ENCODE measurements at places on chromosomes 16 and 17.
A peak's percentile ranks its signal among the peaks of the same experiment; 100 is the strongest.

- DNase-seq: peak; percentile 50
Observed at GRCh38 chr17:57407287-57408070, 151.2 kb downstream of the MSI2 start.

GRCh38 chr17:77742579-77742978, 215.9 kb upstream of the TNRC6C start:
- DNase-seq: no peak

- no peak for DNase-seq
Observed at GRCh38 chr16:54346041-54346440, 59.5 kb upstream of the IRX3 start.

GRCh38 chr16:80079072-80079471, 461.7 kb upstream of the DYNLRB2 start:
- no peak for DNase-seq

GRCh38 chr16:22721511-22722100, 92.4 kb upstream of the HS3ST2 start:
- no peak for DNase-seq

- DNase-seq: peak; percentile 71
Observed at GRCh38 chr16:57092786-57093411, 516 bp downstream of the CPNE2 start.

- DNase-seq: no peak
Observed at GRCh38 chr17:71725811-71726210, 395.0 kb upstream of the SOX9 start.

DNA sequence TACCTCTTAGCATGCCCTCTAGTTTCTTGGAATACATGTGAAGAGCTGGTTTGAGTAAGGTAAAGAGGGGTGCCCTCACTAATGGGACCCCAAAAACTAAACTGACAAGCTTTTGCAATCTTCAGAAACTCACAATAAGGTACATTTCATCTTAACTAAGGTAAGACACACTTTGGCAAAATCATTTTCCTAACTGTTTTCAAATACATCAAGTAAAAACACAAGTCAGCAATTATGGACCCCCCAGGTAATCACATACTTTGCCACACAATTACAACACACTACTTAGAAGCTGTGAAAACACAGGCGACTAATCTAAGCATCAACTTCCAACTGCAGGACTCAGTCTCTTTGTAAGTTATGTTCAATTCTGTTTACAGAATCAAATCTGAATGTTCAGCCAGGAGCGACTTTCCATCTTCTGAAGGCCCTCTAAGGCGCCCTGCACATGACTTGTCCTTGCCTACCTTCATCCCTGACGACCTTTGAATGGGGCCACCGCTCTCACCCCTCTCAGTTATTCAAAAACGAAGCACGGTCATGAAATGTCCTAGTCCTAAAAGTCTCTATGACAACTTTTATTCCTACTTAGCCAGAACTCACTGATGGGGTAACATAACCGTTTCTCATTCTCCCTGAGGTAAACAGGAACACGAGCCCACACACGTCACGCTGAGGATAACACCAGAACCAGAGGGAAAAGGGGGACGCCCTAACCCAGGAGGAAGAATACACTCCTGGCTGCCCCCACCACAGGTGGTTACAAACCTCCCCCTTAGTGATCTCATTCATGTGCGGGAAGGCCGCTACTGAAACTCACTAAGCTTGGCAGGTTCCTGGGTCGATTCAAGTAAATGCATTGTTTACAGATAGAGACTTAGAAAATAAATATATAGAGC, 5.5 kb downstream of the CREBBP start:
- no peak for DNase-seq

DNA sequence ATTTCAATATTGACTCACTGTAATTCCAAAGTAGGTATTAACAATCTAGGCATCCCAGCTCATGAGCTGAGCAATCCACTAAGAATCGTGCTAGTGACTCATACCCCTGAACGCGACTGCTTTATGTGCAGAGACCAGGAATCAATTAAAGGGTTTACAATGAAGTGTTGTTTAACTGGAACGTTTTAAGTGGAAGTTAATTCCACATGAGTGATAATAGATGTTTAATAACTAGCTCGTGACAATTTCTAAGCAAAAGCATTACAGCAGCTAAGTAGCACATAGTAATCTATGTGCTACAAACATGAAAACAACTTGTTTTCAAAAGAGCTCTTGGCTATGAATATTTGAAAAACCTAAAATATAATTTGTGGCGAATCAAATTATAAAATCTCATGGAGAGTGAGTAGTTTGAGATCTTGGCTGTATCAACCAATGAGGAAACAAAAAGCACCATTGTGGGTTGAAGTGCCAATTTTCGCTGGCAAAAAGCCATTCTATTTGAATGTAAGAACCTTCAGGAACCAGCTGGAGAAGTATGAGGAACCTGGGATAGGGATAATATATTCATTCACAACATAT, 9.4 kb downstream of the GJC1 start:
- no peak for DNase-seq

GRCh38 chr16:29898804-29899515, 390 bp downstream of the SEZ6L2 start:
- DNase-seq: peak; percentile 88

- no peak for DNase-seq
Observed at GRCh38 chr16:1432388-1433262, 1.7 kb downstream of the PERCC1 start.

- no peak for DNase-seq
Observed at GRCh38 chr17:67253384-67253783, 8.4 kb upstream of the HELZ start.

DNA sequence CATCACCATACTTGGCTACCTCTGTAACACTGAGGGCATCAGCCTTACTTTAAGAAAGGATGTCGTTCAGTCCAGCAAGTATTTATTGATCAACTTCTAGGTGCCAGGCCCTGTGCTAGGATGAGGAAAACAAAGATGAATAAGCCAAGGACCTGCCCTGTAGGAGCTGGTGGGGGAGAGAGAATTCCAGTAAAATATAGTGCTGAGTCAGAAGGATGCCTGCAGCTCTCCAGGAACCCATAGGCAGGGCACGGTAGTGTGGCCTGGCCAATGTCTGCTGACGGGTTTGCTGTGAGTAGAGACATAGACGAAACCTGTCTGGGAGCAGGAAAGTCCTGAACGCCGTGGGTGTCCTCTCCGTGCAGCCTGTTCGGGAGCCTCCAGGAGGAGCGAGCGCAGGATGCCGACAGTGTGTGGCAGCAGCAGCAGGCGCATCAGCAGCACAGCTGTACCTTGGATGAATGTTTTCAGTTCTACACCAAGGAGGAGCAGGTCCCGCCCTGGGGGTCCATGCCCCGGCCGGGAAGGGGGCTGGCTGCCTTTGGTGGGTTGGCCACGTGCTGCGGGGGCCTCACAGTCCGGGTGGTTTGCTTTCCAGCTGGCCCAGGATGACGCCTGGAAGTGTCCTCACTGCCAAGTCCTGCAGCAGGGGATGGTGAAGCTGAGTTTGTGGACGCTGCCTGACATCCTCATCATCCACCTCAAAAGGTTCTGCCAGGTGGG, 55.6 kb downstream of the USP43 start:
- DNase-seq: no peak

GRCh38 chr17:21286066-21286770, 1.7 kb downstream of the MAP2K3 start:
- DNase-seq: peak; percentile 88

DNA sequence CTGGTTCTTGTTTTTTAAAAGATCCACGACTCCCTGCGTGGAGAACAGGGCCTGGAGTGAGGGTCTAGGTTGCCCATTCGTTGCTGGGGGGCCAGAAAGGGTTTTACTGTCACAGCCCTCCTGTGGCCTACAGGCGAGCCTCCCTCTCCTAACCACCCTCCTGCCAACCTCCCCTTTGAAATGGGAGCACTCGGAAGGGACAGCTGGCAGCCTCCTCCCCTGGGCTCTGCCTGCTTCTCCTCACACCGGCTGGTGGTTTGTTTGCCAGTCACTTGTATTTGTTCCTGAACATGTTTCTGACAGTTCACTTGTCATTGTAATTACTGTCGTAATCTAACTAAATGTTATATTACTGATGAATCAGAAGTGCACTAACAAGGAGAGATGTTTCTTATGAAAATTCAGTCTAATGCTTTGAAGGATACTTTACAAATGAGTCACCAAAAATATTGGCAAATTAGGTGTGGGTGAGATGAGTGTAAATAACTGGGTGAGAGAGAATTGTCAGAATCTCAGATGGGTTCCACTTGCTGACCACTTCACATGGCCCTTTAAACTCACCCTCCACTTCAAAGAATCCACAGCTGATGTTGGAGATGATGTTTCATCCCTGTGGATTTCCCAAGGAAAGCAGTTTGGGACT, 2.7 kb upstream of the SPPL2C start:
- no peak for DNase-seq

- DNase-seq: no peak
Observed at GRCh38 chr16:1351215-1351581, 480 bp downstream of the TSR3 start.

- no peak for DNase-seq
Observed at GRCh38 chr16:19524356-19524615, 544 bp downstream of the CCP110 start.

- DNase-seq: no peak
Observed at GRCh38 chr16:23225634-23226033, 43.1 kb downstream of the SCNN1G start.

DNA sequence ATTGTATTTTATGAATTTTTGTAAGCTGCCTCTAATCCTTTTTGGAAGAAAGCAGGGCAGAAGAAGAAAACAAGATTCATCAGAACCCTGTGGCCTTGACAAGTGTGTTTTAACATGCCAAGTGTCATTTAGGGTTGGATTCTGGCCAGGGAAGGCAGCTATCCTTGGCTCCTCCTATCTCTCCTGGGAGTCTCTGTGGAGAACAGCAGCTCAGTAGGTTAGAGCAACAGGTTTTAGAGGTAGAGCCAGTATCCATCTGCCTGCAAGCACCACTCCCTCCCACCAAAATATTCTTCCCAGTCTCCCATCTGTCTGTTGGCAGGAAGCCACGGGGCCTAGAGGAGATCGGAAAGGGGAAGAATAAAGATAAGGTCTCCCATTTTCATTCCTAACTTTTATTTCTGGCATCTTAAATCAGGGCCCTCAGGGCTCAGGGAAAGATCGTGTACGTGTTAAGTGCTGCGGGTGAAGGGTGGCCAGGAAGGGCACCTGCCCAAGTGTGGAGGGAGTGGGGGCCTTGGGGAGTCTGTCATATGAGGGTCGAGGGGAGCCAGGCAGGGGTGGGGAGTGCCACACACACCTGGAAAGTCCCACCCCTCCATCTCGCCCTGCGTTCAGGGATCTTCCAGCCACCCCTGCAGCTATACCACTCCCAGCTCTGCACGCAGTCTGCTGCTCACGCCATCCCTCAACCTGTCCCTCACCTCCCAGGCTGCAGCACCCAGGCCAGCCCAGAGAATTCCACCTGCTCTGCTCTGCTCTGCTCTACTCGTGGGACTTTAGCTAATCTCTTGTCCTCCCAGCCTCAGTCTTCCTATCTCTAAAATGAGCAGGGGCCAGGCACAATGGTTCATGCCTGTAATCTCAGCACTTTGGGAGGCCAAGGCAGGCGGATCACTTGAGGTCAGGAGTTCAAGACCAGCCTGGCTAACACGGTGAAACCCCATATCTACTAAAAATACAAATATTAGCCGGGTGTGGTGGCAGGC, 17.1 kb upstream of the CPSF4L start:
- DNase-seq: no peak

DNA sequence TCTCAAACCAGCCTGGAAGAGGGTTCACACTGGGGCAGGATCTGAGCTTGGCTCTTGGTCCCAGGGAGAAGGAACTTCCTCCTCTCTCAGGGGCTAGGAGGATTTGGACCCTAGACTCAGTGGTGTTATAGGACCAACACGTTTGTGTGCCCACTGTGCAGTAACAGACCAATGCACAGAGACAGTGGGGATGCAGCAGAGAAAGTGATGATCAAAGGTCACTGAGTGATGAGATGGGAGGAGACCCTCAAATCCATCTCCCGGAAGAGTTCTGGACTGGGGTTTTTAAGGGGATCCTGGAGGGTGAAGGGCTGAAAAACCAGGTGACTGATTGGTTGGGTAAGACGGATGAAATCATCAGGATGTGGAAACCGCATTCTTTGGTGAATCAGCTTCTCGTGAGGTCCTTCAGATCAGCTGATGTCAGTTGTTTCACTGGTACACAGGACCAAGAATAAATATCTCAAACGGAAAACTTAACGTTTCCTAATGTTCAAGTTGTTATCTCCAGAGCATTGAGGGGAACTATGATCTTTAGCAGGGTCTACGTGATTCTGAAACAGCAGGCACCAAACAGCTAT, 3.3 kb upstream of the VAC14 start:
- DNase-seq: no peak

DNA sequence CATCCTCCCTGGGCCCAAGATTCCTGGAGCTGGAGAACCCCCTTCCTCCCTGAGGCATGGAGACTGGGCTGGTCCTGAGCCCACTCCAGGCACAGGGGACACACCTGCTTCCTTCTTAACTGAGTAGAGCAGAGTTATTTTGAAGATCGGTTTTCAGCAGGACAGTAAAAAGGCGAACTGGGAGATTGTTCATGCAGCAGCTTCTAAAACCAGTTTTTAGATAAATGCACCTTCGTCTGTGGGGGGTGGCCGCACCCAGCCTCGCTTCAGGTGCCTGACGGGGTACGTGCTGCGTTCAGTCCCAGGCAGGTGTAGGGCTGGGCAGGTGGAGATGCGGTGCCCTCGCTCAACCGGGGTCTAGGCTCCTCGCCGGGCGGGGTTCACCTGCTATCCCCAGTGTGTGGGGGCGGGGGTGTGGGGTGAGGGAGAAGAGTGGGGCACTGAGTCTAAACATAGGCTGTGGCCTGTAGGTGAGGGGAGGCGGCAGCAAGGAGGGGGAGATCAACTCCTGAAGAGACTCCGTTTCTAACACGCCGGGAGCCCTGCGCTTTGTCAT, 69.5 kb downstream of the JPH3 start:
- DNase-seq: no peak

DNA sequence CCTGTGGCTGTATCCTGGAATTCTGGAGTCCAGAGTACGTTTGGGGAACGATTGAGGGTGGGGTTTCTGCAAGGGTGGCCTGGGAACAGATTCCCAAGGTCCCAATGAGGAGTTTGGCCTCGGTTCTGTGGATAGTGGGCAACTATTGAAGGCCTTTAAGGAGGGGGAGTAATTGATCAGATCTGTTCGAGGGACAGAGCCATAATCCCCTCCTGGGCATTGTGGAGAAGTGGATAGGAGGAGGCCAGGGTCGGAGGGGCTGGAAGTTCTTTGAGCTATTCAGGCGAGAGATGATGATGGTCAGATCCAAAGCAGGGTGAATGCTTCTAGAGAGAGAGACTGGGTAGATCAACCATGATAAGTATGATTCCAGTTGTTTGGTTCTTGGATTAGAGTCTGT, 173.4 kb downstream of the SNX29 start:
- no peak for DNase-seq

- DNase-seq: no peak
Observed at GRCh38 chr17:7720125-7720524, 2.6 kb downstream of the DNAH2 start.

- no peak for DNase-seq
Observed at GRCh38 chr16:3904875-3905274, 24.4 kb upstream of the CREBBP start.

- DNase-seq: no peak
Observed at GRCh38 chr17:2292100-2292499, 11.5 kb downstream of the SMG6 start.
